ENCODE measurements at places on chromosomes 6 and 20.

GRCh38 chr20:11170565-11170964 lies 496.8 kb upstream of the JAG1 start:
- DNase-seq: no peak

DNA sequence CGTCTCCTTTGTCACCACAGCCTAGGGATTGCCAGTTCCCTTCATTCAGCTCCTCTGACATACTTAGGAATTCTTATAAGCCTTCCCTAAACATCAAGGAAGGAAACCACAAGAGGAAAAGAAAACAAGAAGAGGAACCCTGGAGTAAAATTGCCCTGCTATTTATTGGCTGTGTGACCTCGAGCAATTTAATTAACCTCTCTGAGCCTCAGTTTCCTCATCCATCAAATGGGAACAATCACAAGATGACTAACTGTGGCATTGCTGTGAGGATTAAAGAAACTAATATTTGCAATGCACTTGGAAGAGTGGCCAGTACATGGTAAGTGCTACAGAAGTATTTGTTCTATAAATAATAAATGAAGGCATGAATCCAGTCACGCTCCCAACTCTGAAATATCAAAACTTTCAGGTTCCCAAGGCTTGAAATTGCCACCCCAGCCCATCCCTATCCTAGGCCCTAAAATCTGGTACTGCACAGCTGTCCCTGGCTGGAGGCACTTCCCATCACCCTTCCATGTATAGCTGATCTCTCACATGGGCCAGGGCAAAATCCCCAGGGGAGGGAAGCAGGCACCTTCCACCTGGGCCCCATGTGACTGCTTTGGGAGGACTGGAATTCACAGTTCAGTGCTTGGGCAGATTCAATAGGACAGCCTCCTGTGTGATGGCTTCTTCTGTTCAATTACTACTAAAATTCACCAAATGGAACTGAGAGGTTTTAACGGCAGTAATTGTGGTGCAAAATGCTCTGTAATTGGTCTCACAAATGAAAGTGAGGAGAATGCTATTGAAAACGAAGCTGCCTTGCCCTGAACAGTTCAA lies 78.0 kb upstream of the MAFB start:
- DNase-seq: no peak

DNA sequence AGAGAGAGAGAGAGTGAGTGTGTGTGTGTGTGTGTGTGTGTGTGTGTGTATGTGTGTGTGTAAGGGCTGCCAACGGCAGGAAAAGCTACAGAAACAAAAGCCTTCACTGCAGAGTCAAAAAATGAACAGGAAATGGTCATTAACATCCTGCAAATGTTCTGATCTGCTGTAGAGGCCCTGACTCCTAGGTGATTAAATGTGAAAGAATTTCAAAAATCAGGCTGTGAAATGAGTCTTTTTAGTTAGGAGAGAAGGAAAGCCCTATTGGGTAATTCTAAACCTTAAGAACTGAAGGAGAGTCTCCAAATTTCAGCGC lies 166.5 kb upstream of the MYLIP start:
- DNase-seq: no peak

DNA sequence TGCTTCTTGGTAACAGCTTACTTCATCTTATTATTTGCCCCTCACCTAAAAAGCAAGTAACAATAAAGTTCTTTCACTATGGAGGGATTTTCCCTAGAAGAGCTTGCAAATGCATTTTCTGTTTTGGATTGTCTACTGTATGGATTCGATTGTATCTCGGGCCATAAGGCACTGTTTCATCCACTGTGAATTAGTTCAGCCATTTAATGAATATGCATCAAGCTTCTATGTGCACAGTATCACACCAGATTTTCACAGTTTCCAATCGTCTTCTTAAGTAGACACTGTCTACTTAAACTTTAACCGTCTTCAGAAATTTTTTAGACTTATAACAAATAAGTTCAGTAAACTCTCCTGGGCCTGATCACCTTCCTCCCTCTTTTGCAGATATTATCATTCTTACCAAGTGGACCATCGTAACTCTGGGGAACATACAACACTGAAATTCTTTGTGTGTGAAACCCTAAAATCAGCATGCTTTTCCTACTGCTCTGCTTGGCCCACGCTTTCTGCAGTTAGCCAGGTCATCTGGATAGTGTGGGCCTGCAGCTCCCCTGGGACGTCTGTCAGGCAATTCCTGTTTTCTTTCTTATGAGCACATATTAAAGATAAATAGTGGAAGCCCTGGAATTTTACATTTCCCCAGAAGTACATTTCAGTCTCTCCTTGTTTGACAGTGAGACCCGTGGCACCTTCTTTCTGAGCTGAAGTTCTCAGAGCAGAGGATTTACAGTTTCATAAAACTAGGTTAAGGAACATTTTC lies 136.5 kb upstream of the PDE10A start:
- DNase-seq: no peak

DNA sequence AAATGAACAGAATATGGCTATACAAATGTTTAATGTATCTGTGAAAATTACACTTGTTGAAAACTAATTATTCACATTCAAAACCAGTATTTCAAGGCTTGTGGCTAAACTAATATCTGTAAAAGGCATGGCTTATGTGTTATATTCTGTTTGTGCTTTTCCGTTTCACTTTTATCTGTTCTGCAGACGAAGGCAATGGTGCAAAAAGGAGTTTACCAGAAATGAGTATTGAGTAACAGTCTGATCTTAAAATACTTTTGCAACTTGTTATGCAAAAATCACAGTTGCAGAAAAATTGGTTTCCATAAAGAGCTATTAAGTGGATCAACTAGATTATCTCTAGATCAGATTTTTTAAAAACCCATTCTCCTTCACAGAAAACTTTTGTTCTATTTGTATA lies 9.4 kb upstream of the STX11 start:
- no peak for DNase-seq

GRCh38 chr6:153623496-153623895 lies 415.5 kb upstream of the OPRM1 start:
- no peak for DNase-seq

Measured in progenitor cell of endocrine pancreas (in vitro differentiated cells).